ENCODE measurements at places on chromosomes 12 and 14.

GRCh38 chr14:93033983-93034670 is 81.6 kb downstream of the ITPK1 start:
- DNase-seq, result peak; percentile 30
- H3K4me1 ChIP-seq, result peaks cover 38% of the 10 kb centered on the region
- peak overlapping the region; percentile 69 for H3K4me3 ChIP-seq

- H3K27ac ChIP-seq, result peak overlapping the region; percentile 94
- peaks cover 18% of the 10 kb centered on the region for H3K36me3 ChIP-seq
- peak overlapping the region; percentile 71 for H3K4me3 ChIP-seq
- no peaks in the 10 kb centered on the region for H3K27me3 ChIP-seq
These were observed 5.7 kb upstream of the SYNE3 start for GRCh38 chr14:95522116-95522515.

GRCh38 chr12:88579601-88580050 is 645 bp downstream of the KITLG start:
- no peak overlapping the region for H3K27ac ChIP-seq
- peaks cover 6% of the 10 kb centered on the region for H3K4me1 ChIP-seq
- peak overlapping the region; percentile 61 for H3K4me3 ChIP-seq
- H3K36me3 ChIP-seq, result no peaks in the 10 kb centered on the region
- no peak for DNase-seq
- peaks cover 27% of the 10 kb centered on the region for H3K27me3 ChIP-seq

DNA sequence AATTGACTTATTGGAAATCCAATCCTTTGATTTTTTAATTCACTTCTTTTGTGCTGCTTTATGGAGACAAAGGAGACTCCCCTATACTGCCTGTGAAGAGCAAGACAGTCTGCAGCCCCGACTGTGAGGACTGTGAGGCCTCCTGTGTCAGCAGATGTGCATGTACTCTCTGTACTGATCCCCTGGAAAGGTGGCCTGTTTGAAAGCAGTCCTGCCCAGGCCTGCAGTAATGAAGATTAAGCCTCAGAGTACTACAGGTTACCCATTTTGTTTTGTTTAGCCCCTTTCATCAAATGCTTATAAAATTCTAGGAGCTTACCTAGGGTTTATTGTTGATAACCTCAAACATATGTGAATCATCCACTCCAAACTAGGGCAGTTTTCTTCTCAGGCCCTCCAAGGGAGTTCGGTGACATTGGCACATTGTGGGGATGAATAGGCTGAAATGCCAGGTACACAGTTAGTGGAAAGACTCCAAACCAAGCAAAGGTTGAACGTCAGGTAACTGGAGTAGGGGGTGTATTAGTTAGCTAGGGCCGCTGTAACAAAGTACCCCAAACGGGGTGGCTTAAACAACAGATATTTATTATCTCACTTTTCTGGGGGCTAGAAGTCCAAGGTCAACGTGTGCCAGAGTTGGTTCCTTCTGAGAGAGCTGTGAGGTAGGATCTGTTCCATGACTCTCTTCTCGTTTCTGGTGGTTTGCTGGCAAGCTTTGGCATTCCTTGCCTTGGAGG is 208.7 kb upstream of the BCL2L14 start:
- H3K27me3 ChIP-seq, result no peaks in the 10 kb centered on the region
- peaks cover 11% of the 10 kb centered on the region for H3K36me3 ChIP-seq
- H3K27ac ChIP-seq, result no peak overlapping the region
- peaks cover 10% of the 10 kb centered on the region for H3K4me1 ChIP-seq
- no peak for DNase-seq

DNA sequence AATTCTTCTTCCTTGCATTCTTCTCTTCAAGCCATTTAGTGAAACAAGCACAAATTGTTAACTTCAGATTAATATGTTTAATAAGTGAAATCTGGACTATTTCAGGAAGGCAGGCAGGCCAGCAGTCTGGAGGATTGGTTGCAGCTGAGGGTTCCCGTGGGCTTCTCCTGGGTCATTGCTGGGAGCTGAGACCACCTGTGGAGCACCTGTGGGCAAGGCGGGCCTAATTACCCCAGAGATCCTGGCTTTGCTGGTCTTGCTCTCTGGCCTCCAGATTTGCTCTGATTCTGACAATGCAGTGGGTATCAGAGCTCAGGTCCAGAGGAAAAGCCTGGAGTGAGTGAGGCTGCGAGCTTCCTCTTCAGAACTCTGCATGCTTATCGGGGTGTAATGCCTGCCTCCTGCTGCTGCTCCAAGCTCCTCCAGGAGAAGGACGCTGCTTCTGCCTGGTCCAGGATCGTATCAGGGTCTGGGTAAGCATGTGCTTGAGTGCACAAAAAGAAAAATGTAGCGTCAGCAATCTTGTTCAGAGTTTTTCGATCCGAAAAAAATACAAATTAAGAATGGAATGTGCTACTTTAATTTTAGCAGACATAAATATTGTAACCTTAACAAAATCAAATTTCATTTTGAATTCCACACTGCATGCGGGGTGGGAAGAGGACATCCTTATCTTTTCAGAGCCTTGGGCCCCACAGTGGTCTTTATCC is 93.8 kb downstream of the TMEM30B start:
- no peak overlapping the region for H3K27ac ChIP-seq
- H3K4me1 ChIP-seq, result peaks cover 3% of the 10 kb centered on the region
- H3K27me3 ChIP-seq, result peaks cover 64% of the 10 kb centered on the region
- DNase-seq, result no peak
- no peaks in the 10 kb centered on the region for H3K36me3 ChIP-seq

- H3K36me3 ChIP-seq, result no peaks in the 10 kb centered on the region
- H3K27me3 ChIP-seq, result peaks cover 46% of the 10 kb centered on the region
- H3K4me1 ChIP-seq, result no peaks in the 10 kb centered on the region
- DNase-seq, result no peak
These were observed 8.6 kb downstream of the IFI27L2 start for GRCh38 chr14:94120667-94121340.

- no peaks in the 10 kb centered on the region for H3K27me3 ChIP-seq
- H3K36me3 ChIP-seq, result no peaks in the 10 kb centered on the region
- H3K27ac ChIP-seq, result no peak overlapping the region
- no peak for DNase-seq
These were observed 190.2 kb upstream of the SLC38A2 start for GRCh38 chr12:46562625-46563225.

GRCh38 chr12:107518868-107519267 is 166.7 kb upstream of the PWP1 start:
- H3K4me1 ChIP-seq, result peaks cover 9% of the 10 kb centered on the region
- H3K27ac ChIP-seq, result no peak overlapping the region
- no peak for DNase-seq
- H3K27me3 ChIP-seq, result no peaks in the 10 kb centered on the region

GRCh38 chr14:105019861-105020814 is 745 bp downstream of the CDCA4 start:
- H3K27ac ChIP-seq, result peak overlapping the region; percentile 97
- no peaks in the 10 kb centered on the region for H3K27me3 ChIP-seq
- peak; percentile 77 for DNase-seq
- H3K4me3 ChIP-seq, result peak overlapping the region; percentile 93
- H3K36me3 ChIP-seq, result peaks cover 22% of the 10 kb centered on the region
- peaks cover 58% of the 10 kb centered on the region for H3K4me1 ChIP-seq

DNA sequence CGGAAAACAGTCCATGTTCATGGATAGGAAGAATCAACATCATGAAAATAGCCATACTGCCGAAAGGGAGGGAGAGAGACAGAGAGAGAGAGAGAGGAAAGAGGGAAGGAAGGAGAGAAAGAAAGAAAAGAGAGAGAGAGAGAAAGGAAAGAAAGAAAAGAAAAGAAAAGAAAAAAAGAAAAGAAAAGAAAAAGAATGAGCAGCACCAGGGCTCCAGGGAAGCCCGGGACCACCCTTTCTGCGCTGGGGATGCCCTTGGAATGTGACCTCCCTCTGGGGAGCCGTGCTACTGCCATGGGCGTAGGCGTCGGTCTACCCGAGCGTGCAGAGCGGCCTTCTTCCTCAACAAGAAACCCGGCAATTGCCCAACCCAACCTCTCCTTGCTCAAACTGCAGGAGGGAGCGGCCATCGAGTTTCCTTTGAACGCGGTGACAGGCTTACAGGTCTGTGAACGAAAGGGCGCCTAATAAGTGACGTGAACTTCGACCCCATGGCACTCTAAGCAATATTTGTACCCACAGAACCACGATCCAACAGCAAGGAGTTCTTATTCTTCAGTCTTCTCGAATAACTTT is 16.9 kb downstream of the OR6S1 start:
- H3K27ac ChIP-seq, result peak overlapping the region; percentile 99
- peaks cover 29% of the 10 kb centered on the region for H3K36me3 ChIP-seq
- no peaks in the 10 kb centered on the region for H3K27me3 ChIP-seq
- peak; percentile 46 for DNase-seq

- no peak overlapping the region for H3K27ac ChIP-seq
- no peaks in the 10 kb centered on the region for H3K4me1 ChIP-seq
- no peak for DNase-seq
- peaks cover 40% of the 10 kb centered on the region for H3K27me3 ChIP-seq
- H3K4me3 ChIP-seq, result no peak overlapping the region
These were observed 37.1 kb upstream of the DHRS4 start for GRCh38 chr14:23916446-23916845.

DNA sequence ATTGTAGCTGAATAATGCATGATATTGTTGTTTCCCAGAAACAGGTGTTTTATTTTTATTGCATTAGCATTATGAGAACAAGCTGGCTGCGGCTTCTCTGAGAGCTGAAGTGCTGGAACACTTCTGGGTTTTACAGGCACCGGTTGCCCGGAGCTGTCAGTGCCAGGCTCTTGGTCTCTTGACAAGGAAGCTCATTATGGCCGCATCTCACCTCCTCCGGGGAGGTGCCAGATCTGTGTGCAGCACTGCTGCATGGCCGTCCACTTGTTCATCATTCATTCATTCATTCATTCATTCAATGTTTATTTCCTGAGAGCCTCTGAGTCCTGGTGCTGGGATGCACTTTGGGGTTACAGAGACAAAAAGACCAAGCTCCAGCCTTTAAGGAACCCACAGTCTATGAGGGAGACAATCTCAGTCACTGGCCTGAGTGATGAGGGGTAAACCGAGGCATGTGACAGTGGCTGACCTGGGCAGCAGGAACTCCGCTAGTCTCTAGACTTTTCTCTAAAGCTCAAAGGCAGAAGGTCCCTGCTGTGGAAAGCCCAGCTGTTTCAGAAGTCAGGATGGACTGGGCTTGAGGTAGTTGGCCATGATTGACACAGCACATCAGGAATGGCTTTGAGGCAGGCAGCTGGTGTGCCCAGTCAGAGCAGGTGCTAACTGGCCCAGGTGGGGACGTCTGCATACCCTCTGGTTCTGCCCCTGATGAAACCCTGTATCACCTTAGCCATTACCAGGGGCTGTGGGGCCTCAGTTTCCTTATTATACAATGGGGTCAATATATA is 181.0 kb downstream of the ADGRD1 start:
- DNase-seq, result no peak
- H3K27ac ChIP-seq, result no peak overlapping the region
- no peak overlapping the region for H3K4me3 ChIP-seq
- H3K36me3 ChIP-seq, result no peaks in the 10 kb centered on the region
- peaks cover 10% of the 10 kb centered on the region for H3K4me1 ChIP-seq
- peaks cover 44% of the 10 kb centered on the region for H3K27me3 ChIP-seq

DNA sequence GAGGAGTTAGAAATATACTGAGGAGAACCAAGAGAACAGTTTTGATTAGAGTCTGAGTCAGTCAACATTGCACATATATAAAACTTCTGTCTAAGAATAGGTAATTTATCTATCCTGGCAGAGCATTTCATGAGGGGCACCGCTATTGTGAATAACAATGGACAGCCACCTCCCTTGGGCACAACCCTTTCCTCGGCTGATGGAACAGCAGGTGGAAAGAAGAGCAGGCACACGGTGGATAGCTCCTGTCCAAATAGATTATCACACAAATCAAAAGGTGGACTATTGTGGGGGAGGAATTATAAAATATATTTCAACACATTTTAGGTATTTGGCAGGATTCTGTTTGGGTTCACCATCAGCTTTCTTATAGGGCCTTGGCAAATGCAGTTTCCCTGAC is 84.0 kb upstream of the PTPRB start:
- H3K27me3 ChIP-seq, result peaks cover 20% of the 10 kb centered on the region
- no peaks in the 10 kb centered on the region for H3K36me3 ChIP-seq
- H3K4me3 ChIP-seq, result no peak overlapping the region
